Erythroblast (primary cell): ENCODE measurements at places on chromosomes 13 and 19.
A peak's percentile ranks its signal among the peaks of the same experiment; 100 is the strongest.

DNA sequence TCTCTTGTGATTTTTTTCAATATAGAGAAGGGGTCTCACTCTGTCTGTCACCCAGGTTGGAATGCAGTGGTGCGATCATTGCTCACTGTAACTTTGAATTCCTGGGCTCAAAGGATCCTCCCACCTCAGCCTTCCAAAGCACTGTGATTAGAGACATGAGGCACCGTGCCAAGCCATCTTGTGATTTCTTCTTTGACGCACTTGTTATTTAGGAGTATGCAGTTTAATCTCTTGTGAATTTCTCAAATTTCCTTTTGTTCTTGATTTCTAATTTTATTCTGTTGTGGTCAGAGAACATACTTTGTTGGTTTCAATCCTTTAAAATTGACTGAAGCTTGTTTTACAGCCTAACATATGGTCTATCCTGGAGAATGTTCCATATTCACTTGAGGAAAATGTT is 14.5 kb downstream of the IPO5 start:
- DNase-seq: no peak

DNA sequence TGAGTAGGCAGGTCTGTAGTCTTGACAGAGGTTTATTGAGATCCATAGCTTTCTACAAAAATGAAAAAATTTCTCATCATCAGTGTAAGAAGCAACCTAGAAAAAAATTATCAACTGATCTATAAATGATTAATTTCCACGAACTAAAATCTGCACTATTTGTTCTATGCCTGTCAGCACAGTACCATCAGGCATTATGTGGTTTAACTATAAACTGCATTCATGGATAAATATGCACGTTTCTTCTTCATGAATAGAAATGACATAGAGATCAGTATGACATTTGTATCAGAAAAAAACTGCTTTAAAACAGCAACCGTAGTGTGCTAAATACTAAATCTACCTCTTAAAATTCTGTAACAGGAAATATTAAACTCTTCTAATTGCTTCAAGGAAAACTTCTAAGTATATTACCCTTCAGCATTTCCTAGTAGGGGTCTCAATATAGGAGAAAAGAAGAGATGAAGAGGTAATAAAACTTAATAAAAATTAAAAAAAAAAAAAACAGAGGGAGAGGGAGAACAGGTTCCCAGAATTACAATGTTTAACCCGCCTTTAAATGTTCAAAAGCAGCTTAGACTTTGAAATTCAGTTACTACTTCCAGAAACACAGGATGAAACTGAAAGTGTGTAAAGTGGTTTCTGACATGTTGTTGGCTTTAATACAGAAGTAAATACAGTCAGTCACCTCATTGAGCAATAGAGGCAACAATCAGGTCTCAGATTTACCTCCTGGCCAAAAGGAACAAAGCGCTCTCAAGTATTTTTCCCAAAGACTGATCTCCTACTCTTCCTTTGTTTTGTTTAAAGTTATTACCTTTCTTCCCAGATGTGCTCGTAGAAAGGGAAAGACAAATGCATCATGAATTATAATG is 144.4 kb downstream of the DIAPH3 start:
- no peak for DNase-seq

- DNase-seq: no peak
Measured at GRCh38 chr13:48976576-48977285, 1.0 kb downstream of the FNDC3A start.

GRCh38 chr13:30736461-30737320 is 1.3 kb downstream of the ALOX5AP start:
- DNase-seq: no peak

DNA sequence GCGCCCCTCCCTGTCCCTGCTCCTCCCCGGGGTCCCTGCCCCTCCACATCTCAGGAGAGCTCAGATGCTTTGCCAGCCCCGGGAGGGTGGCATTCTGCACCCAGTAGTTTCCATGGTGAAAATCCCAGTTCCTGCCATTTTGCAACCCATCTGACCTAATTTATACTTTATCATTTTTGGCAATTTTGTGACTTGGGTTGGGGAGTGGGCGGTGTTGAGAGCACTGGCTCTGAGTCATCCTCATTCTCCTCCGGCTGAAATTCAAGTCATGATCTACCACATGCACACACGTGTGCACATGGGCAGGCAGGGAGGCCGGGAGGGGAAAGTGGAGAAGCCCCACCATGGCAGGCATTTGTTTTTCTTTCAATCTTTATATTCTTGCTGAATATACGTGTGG is 208.6 kb downstream of the URI1 start:
- no peak for DNase-seq

DNA sequence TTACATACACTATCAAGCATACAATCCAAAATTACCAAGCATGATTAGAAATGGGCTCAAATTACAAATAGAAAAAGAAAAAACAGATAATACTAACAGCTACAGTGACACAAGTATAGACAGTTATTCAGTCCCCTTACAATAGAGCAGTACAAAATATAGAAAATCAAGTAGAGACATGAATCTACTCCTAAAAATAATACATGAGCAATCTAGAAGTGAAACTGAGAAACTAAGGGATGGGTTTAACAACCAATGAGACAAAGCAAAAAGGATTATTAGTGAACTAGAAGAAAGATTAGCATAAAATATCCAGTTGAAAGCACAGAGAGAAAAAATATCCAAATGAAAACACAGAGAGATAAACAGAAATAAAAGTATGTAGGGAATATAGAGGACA is 426.7 kb downstream of the TBC1D4 start:
- no peak for DNase-seq

DNA sequence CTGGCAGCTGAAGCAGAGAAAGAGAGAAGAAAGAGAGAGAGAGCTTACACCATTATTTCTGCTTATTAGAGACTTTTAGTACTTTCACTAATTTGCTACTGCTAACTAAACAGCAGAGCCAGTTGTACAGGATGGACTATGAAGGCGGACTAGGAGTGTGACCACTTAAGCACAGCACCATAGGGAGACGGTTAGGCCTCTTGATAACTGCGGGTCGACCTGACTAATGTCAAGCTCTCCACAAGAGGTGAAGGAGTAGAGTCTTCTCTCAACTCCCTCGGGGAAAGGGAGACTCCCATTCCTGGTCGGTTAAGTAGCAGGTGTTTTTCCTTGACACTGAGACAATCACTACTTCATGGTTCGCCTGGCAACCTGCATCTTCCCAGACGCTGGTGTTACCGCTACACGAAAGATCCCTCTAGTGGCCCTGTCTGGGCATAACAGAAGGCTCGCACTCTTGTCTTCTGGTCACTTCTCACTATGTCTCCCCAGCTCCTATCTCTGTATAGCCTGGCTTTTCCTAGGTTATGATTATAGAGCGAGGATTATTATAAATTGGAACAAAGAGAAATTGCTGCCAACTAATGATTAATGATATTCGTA is 5.3 kb upstream of the PSG7 start:
- no peak for DNase-seq

DNA sequence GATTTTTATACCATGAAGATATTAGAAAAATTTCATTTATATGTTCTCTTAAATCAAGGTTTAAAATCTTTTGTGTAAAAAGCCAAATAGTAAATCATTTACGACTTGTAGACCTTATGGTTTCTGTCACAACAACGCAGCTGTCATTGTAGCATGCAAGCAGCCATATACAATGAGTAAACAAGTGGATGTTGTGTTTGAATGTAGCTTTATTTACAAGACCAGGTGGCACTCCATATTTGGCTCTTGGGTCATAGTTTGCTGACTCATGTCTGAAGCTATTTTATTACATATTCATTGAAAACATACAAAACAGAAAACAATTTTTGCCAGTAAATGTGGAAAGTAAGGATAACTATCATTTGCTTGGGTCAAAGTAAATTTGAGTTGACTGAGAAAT is 930.8 kb downstream of the SLITRK5 start:
- DNase-seq: no peak

- DNase-seq: no peak
Measured at GRCh38 chr13:44063467-44063866, 183.8 kb downstream of the LACC1 start.

GRCh38 chr13:29621051-29621800 is 25.7 kb upstream of the SLC7A1 start:
- DNase-seq: no peak

- DNase-seq: peak; percentile 71
Measured at GRCh38 chr13:32426191-32426989, 1.5 kb downstream of the N4BP2L1 start.

DNA sequence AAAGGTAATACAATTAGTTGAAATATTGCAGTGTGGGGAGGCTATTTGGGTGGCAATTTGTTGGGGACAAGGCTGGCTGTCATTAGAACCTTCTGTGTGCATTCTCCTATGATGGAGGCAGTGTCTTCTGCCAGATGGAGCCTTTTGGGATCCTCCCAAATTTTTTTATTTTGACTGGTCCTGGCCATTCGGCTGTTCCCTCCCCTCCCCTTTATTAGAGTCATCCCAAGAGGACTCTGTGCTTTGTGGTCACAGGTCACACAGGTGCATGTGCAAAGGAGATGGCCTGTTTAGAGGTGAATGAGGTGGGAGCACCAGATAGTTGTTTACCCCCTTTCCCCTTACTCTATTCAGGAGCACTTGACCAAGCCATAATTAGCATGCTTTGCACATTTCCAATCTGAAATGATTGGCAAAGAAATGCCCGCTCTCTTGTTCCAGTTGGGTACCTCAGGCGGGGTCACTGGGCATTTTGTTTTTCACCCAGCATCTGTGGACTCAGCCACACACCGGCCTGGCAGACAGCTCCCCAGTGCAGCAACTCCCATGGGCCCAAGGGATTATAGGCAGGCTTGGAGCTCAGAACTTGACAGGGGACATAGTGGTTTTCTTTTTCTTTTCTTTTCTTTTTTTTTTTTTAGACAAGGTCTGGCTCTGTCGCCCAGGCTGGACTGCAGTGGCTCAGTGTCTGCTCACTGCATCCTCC is 19.8 kb downstream of the GATAD2A start:
- no peak for DNase-seq

- no peak for DNase-seq
Measured at GRCh38 chr19:17685451-17686022, 2.6 kb downstream of the UNC13A start.

GRCh38 chr19:11041194-11041593 is 48.1 kb upstream of the LDLR start:
- no peak for DNase-seq
